ENCODE measurements at places on chromosomes 3 and 15. TPM values are rescaled to one million over a fixed set of nuclear protein-coding genes. Genes with fewer than 3 reads are reported as not detected.

DNA sequence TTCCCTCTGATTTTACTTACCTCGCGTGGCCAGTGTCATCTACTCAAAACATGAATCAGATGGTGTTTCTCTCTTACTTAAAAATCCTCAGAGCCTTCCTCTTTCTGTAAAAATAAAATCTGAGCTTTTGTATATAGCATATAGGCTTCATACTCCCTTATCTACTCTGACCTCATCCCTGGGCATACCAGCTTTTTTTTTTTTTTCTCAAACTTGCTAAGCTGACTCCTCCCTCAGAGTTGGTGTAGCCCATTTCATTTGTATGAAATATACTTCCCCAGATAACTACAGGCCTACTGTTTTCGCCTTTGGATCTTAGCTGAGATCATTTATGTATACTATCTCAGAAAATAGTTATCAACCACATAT lies 648.9 kb upstream of the ALCAM start:
- DNase-seq, result no peak

GRCh38 chr3:80767604-80768003 lies 993.8 kb downstream of the GBE1 start:
- no peak for DNase-seq

- DNase-seq, result no peak
Measured at GRCh38 chr3:7489417-7489816, 628.5 kb downstream of the GRM7 start.

- no peak for DNase-seq
Measured at GRCh38 chr3:39907981-39908380, 98.6 kb downstream of the MYRIP start.

BFSP2 gene
- total RNA-seq, result not detected

Measured in activated naive CD8-positive, alpha-beta T cell treated with anti-CD3 and anti-CD28 coated beads, Interleukin-2, amount 10 ng/mL, durations not matched to agents 7 days and 5 days (primary cell).